Central memory CD4-positive, alpha-beta T cell (primary cell): ENCODE measurements at places on chromosomes 3 and 15.

GRCh38 chr15:36529296-36530011 lies 50.0 kb upstream of the CDIN1 start:
- DNase-seq = no peak

DNA sequence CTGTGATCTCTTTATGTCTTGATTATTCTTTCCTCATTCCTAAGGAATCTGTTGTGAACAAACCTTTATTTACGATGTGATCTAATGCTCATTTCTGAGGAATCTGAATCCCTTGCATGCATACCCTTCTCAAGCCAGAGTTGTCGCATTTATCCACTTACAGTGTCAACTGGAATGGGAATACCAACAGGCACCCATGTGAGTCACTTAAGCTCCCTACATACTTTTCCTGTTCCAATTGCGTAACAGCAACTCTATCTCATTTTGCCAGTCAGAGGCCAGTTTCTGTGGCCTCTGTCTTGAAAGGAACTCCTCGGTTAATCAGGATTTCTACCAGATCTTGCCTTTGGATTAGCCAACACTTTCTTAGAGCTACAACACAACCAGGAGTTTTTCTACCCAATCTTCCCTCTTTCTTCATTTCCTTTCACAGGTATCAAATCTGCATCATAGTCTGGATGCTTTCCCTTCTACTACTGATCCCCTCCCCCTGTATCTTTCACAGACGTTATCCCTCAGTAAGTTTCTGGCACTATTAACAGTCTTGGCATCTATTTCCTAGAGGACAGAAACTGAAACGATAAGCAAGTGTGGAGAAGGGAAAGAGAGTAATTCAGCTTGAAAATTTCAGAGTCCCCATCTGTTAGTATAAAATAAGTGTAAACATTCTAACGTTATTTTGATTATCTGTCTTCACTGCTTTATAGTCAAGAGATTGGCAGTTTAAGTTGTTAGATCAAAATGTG lies 66.8 kb upstream of the BCHE start:
- no peak for DNase-seq

- no peak for DNase-seq
These were observed 69.4 kb downstream of the BFSP2 start for GRCh38 chr3:133469140-133469731.

DNA sequence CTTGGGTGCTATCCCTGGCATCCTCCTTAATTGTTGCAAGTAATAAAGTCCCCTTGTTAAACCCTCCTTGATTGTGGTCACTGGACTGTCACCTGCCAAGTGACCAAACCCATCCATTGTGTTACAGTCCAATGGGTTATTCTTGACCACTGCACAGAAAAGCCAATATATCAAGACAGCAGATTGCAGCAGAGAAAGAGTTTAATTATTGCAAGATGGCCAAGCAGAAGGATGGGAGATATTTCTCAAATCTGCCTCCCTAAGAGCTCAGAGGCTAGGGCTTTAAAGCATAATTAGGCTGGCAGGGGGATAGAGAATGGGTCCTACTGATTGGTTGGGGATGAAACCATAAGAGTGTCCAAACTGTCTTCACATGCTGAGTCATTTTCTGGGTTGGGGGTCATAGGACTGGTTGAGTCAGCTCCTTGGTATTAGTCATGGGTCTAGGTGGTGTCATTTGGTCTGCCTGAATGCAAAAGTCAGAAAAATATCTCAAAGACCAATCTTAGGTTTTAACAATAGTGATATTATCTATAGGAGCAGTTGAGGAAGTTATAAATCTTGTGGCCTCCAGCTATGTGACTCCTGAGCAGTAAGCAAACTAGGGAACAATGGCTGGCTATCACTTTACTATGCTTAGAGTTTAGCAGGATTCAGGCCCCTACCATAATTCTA lies 19.1 kb upstream of the XYLB start:
- DNase-seq = no peak

DNA sequence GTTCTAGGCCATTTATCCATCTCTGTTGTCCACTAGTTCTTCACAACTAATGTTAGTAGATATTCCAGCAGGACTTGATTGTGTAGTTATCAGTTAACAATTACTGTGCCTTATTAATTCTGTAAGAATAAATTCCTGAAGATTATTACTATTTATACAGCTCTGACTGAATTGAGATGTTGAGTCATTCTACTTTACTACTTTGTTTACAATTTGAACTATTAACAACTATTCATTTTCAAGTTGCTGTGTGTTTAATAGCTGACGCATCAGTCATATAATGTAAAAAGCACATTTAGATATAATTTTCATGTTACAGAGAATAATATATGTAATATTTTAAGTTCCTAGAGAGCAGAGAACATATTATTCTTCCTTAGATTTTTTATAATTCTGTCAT lies 21.1 kb downstream of the DZIP3 start:
- DNase-seq = no peak

- no peak for DNase-seq
These were observed 3.2 kb downstream of the DVL3 start for GRCh38 chr3:184158404-184158803.

DNA sequence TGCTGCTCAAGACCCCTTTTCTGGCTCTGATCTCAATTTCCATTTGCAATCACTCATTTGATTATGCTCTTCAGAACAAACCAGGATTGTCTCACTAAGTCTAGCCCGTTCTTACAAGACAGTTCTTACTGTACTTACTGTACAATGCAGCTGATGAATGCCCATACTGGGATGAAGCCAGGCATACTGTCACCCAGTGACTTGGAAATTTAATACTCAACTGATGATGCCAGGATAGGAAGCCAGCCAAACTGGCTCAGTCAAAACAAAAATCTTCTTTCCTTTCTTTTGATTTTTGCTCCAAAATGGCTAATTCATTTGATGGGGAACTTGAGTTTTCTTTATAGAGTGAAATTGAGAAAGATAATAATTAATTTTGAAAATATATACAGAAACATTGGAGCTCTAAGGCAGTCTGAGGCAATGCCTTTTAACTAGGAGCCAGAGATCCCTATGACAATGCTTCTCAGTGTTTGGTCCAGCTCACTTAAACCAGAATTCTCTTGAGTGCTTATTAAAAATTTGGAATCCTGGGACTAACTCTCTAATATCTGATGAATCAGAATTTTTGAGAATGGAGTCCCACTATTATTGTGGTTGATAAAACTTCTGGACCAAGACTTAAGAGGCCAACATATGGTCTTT lies 265.6 kb upstream of the THBS1 start:
- no peak for DNase-seq

- DNase-seq = no peak
These were observed 215.2 kb upstream of the ADAMTS9 start for GRCh38 chr3:64903006-64903405.

GRCh38 chr3:126961791-126962461 lies 21.0 kb upstream of the PLXNA1 start:
- DNase-seq = no peak

DNA sequence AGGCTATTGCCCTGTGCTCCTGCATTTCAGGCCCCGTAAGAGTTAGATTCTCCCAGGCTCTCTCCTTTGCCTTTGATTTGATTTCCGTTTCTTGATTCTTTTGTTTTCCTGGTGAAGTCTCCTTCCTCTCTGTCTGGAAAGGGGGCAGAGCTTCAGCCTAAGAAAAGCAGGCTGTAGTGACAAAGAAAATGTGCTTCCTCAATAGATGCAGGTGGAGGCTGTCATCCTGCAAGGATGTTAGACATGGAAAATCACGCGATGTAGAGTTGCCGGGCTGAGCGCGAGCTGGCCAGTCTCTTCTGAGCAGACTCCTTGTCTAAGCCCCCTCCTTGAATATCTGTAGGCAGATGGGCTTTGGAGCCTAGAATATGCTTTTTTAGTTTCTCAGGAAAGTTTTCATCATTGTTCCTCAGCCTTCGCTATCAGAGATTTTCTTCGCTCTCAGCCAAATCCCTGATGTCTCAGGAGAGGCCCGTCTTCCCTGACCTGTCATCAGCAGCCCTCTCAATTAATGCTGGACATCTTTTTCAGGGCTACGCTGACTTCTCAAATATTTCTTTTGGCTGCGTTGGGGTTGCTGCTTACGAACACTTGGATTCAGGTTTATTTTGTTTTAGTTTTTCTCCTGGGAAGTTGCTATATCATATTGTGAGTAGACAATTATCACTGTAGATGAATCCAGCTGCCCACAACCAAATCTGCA lies 163.6 kb downstream of the ITPR1 start:
- DNase-seq = no peak

DNA sequence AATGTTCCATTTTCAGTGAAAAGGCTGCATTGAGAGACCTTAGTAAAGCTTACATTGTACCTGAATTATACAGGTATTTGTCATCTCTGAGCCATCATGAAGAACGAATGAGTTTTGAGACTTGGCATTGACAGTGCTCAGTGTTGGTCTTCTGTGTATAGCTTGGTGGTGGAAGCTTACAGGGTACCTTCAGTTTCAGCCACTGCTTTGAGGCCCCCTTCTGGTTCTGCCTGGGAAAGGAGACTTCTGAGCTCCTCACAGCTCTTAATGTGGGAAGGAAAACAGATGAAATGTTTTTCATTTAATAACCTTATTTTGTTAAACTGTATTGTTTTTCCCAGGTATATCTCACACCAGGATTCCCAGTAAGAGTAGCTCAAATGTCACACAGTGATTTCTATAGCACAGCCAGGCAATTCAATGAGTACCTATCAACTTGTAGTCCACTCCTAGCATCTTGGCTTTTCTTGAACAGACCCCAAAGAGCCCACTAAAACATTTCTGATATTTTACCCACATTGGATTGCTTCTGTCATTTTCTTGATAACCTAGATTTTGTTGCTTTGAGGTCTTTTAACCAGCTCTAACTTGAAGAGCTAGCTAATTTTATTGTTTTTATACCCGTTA lies 5.6 kb downstream of the SERPINI1 start:
- DNase-seq = no peak

- DNase-seq = no peak
These were observed 43.7 kb downstream of the ZDHHC3 start for GRCh38 chr3:44932271-44932670.

- peak; percentile 9 for DNase-seq
These were observed 736 bp downstream of the ARHGEF26 start for GRCh38 chr3:154121701-154122551.

GRCh38 chr3:144923046-144923775 lies 951.6 kb downstream of the DIPK2A start:
- no peak for DNase-seq

GRCh38 chr3:123447749-123448517 lies 957 bp downstream of the ADCY5 start:
- peak; percentile 33 for DNase-seq

GRCh38 chr3:67447393-67447792 lies 207.0 kb downstream of the SUCLG2 start:
- DNase-seq = no peak

DNA sequence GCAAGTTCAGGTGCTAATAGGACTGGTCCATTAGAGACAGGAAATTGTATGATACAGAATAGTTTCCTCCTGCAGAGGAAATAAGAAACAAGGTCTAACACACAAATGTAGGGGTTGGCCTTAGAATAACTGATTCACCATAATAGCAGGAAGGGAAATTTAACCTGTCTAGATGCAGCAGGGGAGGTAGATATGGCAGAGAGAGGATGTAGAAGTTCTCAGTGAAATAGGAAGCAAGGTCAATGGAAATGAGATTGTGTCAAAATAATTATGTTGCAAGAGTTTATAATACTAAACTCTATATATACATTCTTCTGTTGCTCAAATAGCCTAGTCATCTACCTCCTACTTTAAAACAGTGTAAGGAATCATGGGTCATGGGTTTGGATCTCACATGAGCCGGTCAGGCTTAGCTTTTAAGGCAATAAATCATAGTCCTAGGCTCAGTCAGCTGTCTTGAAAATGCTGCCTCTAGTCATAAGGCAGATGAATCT lies 17.0 kb downstream of the BCL2A1 start:
- no peak for DNase-seq

- no peak for DNase-seq
These were observed 18.9 kb upstream of the ALCAM start for GRCh38 chr3:105347625-105348302.

DNA sequence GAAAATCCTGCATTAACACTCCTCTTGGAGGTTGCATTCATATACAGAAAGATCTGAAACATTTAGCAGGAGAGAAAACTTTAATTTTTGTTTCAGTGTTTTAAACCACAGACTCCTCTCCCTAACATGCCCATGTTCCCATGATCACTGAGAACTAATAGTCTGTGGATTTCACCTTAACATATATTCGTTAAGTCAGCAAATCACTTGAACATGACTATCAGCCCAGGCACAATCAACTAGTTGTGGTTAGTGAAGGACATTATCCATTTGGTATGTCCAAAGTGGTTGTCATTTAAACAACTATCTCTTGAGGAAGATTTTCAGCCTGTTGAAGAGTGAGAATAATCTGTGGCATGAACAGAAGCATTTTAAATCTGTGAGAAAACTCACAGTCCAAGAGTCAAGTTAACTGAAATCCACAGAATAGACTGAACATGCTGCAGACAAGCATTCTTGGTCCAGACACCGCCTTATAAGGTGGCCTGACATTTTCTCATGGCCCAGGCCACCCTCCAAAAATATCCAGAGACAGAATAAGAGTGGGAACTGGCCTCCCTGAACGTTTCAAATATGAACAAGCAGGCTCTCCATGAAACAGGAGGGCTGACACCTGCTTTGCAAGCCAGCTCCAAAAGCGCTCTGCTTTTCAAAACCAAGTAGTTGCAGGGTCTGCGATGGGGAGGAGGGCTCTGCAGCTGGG lies 39.9 kb upstream of the ADCY5 start:
- DNase-seq = no peak

DNA sequence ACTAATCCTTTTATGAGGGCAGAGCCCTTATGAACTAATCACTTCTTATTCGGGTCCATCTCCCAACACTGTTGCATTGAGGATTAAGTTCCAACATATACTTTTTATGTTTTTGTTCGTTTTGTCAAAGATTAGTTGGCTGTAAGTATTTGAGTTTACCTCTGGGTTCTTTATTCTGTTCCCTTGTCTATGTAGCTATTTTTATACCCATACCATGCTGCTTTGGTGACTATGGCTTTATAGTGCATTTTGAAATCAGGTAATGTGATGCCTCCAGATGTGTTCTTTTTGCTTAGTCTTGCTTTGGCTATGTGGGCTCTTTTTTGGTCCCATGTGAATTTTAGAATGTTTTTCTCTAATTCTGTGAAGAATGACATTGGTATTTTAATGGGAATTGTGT lies 166.4 kb upstream of the KCNMB2 start:
- no peak for DNase-seq

GRCh38 chr3:55906896-55907295 lies 419.8 kb upstream of the WNT5A start:
- DNase-seq = no peak

- no peak for DNase-seq
These were observed 7.7 kb upstream of the OSBPL11 start for GRCh38 chr3:125602752-125603649.

DNA sequence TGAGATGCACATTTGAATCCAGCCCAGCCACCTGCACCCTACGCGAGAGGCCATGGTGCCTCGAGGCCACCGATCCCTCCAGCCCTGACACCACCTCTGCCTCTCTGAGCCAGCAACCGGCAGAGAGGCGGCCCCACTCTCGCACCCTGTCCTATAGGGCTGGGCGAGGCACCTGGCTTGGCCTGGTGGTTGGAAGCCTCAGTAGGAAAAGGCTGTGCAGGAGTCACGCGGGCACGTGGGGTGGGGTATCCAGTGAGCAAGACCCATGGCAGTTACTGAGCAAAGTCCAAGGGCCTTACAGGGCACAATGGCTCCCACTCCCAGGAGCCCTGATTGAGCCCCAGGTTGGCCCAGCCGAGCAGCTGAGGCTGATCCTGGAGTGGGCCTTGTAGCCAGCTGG lies 12.4 kb upstream of the DUSP7 start:
- DNase-seq = no peak

- DNase-seq = no peak
These were observed 32.2 kb downstream of the NECTIN3 start for GRCh38 chr3:111103807-111104206.
